ENCODE measurements at places on chromosomes 7 and 10.

DNA sequence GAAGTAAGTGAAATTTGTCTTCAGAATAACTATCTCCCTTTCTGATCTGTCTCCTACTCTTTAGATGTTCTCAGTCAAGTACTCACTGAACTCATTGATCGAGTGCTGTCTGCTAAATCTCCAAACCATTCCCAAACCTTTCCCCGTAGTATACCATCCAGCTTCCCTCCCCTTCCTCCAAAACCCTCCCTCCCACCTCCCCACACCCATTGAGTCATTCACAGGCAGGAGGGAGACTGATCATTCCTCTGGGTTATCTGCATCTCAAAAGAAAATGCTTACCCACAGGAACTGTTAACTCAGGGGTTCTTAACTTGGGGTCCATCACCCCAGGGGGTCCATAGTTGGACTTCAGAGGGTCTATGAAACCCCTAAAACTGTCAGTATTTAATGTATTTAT, 37.4 kb downstream of the GOT1 start:
- no peak for DNase-seq

DNA sequence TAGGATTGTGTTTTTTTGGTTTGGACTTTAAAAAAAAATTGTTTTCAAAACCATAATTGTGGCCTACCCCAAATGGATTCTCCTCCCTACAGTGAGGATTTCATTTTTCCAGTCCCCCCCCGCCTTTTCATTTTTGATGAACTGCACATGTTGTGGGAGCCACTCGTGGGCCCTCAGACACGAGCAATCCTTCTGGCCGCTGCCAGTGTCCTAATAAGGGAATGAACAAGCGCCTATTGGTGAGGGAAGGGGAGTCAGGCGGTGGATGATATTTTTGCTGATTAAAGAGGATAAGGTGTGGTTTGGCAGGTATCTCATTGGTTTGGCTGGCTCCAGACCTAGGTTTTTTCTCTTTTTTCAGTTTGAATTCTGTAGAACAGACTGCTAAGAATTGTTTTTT, 78.7 kb upstream of the AGBL3 start:
- DNase-seq, result no peak

GRCh38 chr7:121139427-121139826, 150.9 kb downstream of the CPED1 start:
- no peak for DNase-seq

DNA sequence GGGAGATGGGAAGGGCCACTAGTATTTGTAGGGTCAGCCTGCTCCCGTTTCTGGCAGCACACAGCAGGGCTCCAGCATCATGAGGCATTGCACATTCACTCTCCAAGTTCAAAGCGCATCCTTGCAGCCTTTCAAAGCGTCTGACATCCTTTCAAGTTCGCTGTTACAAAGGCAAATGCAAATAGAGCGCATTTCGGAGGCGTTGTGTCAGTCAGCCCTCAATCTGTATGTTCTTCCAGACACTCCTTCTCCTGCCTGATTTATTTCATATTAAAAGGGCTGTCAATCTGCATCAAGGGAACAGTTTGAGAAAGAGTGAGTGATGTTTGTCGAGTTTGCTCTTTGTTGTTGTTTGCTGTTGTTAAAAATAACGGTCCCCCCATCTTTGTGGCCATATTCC, 188.5 kb downstream of the SNX10 start:
- no peak for DNase-seq

GRCh38 chr7:117759950-117760640, 113.1 kb downstream of the CTTNBP2 start:
- no peak for DNase-seq
